Heart left ventricle (tissue), 16 donors: ENCODE measurements at places on chromosomes 4 and X. TPM values are rescaled to one million over a fixed set of nuclear protein-coding genes. Genes with fewer than 3 reads are reported as not detected.
A peak's percentile ranks its signal among the peaks of the same experiment; 100 is the strongest.

- DNase-seq, result no peak
- H3K27me3 ChIP-seq, result no peaks in the 10 kb centered on the region
- H3K4me3 ChIP-seq, result no peak overlapping the region
- H3K36me3 ChIP-seq, result peaks cover 26% of the 10 kb centered on the region
These were observed 27.9 kb downstream of the PKD2 start for GRCh38 chr4:88035292-88035691.

- H3K4me3 ChIP-seq, result no peak overlapping the region
- H3K4me1 ChIP-seq, result no peaks in the 10 kb centered on the region
- DNase-seq, result no peak
- H3K27me3 ChIP-seq, result no peaks in the 10 kb centered on the region
- no peaks in the 10 kb centered on the region for H3K36me3 ChIP-seq
These were observed 404.9 kb downstream of the ZNF674 start for GRCh38 chrX:46140272-46140671.

DNA sequence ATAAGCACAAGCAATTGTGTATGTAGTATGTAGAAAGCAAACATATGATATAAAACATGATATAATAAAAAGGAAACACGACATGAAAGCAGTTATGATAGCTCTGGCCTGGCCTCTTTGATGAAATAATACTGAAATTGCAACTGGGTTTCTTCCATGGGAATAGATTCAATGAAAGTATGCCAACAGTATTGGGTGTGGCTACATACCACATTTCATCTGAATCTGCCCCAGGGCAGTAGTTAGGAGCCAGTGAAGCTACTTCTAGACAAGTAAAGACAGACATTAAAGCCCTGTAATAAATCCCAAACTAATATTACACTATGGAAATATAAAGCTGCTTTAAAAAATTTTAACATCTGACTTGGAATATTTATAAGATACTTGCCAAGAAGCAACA is 207.3 kb downstream of the FBXW7 start:
- DNase-seq, result no peak
- H3K4me1 ChIP-seq, result no peaks in the 10 kb centered on the region
- H3K36me3 ChIP-seq, result no peaks in the 10 kb centered on the region
- H3K27ac ChIP-seq, result no peak overlapping the region

DNA sequence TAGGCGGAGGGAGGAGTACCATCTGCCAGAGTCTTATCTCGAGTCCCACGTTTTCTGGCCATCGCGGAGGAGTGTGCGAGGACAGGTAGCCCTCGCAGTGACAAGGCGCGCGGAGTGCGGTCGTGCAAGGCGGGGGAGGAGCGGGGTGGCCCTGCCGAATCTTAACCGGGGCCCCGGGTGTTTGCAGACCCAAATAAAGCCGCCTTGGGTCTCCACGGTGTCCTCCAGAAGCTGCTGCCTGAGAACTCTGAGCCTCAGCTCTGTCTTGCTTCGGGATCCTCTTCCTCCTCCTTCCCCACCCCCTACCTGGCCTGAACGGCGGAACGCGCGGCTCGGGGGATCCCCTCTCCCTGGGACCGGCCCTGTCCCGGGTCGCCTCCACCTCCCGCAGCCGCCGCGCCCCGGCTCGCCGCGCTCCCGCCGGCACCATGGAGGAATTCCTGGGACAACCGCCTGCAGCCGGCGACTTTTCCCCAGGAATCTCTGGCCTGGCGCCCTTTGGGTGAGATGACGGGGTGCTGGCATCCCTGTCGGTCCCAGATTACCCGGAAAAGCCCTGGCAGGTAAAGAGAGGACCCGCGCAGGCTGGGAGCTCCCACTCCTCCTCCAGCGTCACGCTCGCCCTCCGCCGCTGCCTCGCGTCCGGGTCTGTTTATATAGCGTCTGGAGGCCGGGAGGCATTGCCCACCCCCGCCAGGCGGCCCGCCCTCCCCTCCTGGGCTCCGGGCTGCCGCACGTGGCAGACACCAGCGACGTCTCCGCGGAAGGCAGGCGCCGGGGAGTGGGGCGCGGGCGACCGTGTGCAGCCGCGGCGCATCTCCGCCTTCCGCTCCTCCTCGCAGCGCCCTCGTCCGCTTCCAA is at the start of gene GALNTL6:
GALNTL6 (plus strand) TSS at position 740 of the 861 bp plus-strand sequence.
- H3K27ac ChIP-seq, result no peak within 1 kb of the TSS
- DNase-seq, result no peak
- H3K4me1 ChIP-seq, result no peaks in the 10 kb centered on the region
- H3K4me3 ChIP-seq, result peak within 1 kb of the TSS; percentile 38
- no peaks in the 10 kb centered on the region for H3K36me3 ChIP-seq

DNA sequence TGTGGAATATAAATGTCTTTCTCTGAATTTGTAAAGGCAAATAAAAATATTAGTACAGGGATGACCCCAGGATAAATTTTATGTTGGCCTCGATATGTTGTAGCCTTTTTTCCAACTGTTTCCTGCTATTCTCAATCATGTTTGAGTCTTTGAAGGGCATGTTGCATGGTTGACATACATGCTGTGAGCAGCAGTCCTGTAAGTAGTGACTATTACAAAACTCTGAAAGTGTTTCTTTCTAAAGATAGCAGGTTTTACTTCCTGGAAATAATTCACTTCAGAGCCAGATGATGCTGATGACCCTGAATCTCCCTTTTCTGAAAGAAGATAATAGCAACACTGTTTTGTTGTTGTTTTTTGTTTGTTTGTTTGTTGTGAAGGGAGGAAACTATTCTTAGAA is 393.0 kb upstream of the GNPDA2 start:
- H3K4me3 ChIP-seq, result no peak overlapping the region
- no peak overlapping the region for H3K27ac ChIP-seq
- no peak for DNase-seq

DNA sequence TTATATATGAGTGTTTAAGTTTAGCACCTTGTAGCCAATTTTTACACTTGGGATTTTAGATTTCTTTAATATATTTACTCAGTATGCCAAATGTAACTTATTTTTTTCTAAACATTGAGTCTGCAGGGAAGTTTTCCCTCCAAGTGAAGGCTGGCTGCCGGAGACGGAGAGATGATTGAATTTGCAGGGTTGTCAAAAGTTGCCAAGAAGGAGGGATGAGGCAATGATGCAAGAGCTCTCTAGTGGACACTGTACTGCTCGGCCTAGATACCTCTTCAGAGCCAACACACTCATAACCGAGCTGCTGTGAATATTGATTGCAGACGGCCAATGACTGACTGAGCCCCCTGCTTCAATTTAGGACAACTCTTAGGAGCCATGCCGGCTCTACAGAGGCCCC is 318.6 kb upstream of the CASK start:
- H3K36me3 ChIP-seq, result no peaks in the 10 kb centered on the region
- no peaks in the 10 kb centered on the region for H3K4me1 ChIP-seq
- H3K27ac ChIP-seq, result no peak overlapping the region
- DNase-seq, result no peak
- no peaks in the 10 kb centered on the region for H3K27me3 ChIP-seq
- H3K4me3 ChIP-seq, result no peak overlapping the region

- no peak for DNase-seq
- H3K27me3 ChIP-seq, result no peaks in the 10 kb centered on the region
- peaks cover 22% of the 10 kb centered on the region for H3K4me1 ChIP-seq
- peak overlapping the region; percentile 83 for H3K27ac ChIP-seq
These were observed 482 bp downstream of the GSTCD start for GRCh38 chr4:105709081-105709450.

- DNase-seq, result no peak
- no peaks in the 10 kb centered on the region for H3K36me3 ChIP-seq
- H3K27ac ChIP-seq, result no peak overlapping the region
- H3K4me1 ChIP-seq, result no peaks in the 10 kb centered on the region
These were observed 17.8 kb upstream of the TLL1 start for GRCh38 chr4:165855191-165855590.

- H3K27ac ChIP-seq, result no peak overlapping the region
- H3K4me3 ChIP-seq, result no peak overlapping the region
- H3K27me3 ChIP-seq, result no peaks in the 10 kb centered on the region
These were observed 142.3 kb upstream of the SLIT2 start for GRCh38 chr4:20109391-20109790.

- no peak overlapping the region for H3K4me3 ChIP-seq
- H3K36me3 ChIP-seq, result no peaks in the 10 kb centered on the region
- DNase-seq, result no peak
- H3K27ac ChIP-seq, result no peak overlapping the region
- no peaks in the 10 kb centered on the region for H3K4me1 ChIP-seq
These were observed 118.8 kb upstream of the PCDH18 start for GRCh38 chr4:137651128-137651527.

GRCh38 chrX:25005034-25005381 is 10.8 kb downstream of the ARX start:
- no peaks in the 10 kb centered on the region for H3K36me3 ChIP-seq
- no peak overlapping the region for H3K27ac ChIP-seq
- H3K4me3 ChIP-seq, result peak overlapping the region; percentile 12
- peaks cover 96% of the 10 kb centered on the region for H3K27me3 ChIP-seq
- no peak for DNase-seq
- no peaks in the 10 kb centered on the region for H3K4me1 ChIP-seq

GRCh38 chr4:147118528-147118927 is 172.9 kb upstream of the TTC29 start:
- peaks cover 13% of the 10 kb centered on the region for H3K4me1 ChIP-seq
- H3K27ac ChIP-seq, result peak overlapping the region; percentile 29
- H3K27me3 ChIP-seq, result no peaks in the 10 kb centered on the region
- no peak for DNase-seq

DNA sequence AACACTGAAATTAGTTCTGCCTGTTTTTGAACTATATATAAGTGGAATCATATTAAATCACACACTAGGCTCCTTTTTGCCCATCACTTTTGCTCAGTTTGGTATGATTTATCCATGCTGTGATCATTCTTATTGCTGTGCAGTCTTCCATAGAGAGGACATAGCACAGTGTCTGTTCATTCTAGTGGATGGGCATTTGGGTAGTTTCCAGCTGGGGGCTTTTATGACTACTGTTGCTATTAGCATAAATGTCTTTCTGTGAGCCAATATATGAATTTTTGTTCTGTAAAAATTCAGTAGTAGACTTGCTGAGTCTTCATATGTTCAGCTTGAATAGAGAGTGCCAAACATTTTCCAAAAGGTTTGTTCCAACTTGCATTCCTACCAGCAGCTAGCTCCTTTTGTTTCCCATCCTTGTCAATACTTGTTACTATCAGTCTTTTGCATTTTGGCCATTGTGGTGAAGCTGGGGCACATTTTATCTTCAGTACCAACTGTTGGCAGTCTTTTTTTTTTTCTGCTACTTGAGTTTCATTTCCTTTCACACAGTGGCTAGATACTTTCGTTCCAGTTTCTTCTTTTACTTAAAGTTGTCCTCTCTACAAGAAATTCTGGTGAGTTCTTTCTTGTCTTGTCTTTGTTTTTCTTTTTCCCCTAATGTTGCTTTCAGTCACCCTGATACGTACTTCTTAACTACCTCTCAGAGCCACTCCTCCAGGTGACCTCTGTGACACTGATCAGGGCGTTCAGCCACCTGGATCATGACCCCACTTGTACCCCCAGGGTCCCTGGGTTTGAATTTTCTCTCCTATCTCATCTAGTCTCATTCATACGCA is 87.0 kb downstream of the ANXA3 start:
- H3K4me1 ChIP-seq, result no peaks in the 10 kb centered on the region
- H3K4me3 ChIP-seq, result no peak overlapping the region
- H3K27ac ChIP-seq, result no peak overlapping the region
- no peaks in the 10 kb centered on the region for H3K27me3 ChIP-seq
- no peak for DNase-seq

GRCh38 chrX:28880136-28880535 is 292.9 kb downstream of the IL1RAPL1 start:
- no peak overlapping the region for H3K27ac ChIP-seq
- H3K36me3 ChIP-seq, result no peaks in the 10 kb centered on the region
- H3K4me1 ChIP-seq, result no peaks in the 10 kb centered on the region

Gene CDKL5
- polyA plus RNA-seq, result 3.4 TPM

Gene AREG
- 49.6 TPM for polyA plus RNA-seq

Gene ZNF280C
- polyA plus RNA-seq, result 0.67 TPM

Gene HOPX
- 83.3 TPM for polyA plus RNA-seq

Gene PHEX
- polyA plus RNA-seq, result 0.01 TPM

Gene USP27X
- polyA plus RNA-seq, result 1.1 TPM

Gene HTN3
- polyA plus RNA-seq, result not detected

Gene LYAR
- polyA plus RNA-seq, result 14.3 TPM

Gene SRPK3
- polyA plus RNA-seq, result 39.8 TPM

Gene JAKMIP1
- 0.08 TPM for polyA plus RNA-seq

Gene CXCL10
- 0.34 TPM for polyA plus RNA-seq

Gene CD40LG
- polyA plus RNA-seq, result 0.04 TPM
